Inflammatory macrophage treated with lipopolysaccharide for 4 hours (primary cell): ENCODE measurements at places on chromosomes 6 and 20.

- no peak for DNase-seq
Measured at GRCh38 chr6:62640749-62641148, 354.7 kb upstream of the KHDRBS2 start.

DNA sequence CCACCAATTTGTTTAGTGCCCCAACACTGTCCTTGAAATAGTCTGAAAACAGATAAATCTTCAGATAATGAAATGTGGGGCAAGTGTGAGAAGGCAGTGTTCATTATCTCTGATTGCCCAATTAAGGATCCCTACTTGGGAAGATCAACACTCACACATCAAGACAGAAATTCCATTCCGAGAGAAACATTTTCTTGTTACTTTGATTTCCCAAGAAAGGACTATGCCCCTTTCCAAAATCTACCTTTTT is 16.2 kb downstream of the HMGN4 start:
- DNase-seq: no peak

DNA sequence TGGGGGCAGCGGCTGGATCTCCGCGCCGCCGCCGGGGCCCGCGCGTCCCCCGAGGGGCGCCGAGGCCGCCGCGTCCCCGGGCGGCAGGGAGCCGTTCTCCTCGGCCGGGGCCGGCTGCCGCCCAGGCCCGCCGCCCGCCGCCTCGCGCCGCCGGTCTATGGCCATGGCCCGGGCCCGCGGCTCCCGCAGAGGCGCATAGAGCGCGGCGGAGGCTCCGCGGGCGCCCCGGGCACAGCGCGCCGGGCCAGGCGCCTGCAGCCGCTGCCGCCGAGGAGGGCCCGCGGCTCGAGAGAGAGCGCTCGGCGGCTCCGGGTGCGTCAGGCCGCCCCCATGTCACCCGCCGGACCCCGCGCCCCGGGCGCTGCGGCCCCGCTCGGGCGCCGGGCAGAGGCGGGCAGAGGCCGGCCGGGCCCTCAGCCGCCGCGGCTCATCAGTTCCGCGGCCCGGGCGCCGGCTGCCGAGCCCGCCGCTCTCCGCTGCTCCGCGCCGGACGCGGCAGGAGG is 404 bp downstream of the SLC22A23 start:
- no peak for DNase-seq

GRCh38 chr6:113855500-113856374 is 1.4 kb upstream of the MARCKS start:
- DNase-seq: peak; percentile 40

DNA sequence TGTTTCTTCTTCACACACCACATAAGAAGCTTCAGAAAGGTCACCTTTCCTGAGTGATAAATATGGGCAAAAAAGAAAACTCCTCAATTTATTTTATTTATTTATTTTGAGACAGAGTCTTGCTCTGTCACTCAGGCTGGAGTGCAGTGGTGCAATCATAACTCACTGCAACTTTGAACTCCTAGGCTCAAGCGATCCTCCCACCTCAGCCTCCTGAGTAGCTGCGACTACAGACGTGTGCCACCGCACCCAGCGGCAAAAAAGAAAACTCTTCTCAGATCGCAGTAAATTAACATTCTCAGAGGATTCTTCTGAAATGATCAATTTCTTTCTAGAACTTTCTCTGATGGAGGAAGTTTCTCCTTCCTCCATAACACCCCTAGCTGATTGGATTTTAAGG is 111.2 kb downstream of the TRERF1 start:
- no peak for DNase-seq

GRCh38 chr20:61712688-61713087 is 353.0 kb downstream of the TAF4 start:
- no peak for DNase-seq

DNA sequence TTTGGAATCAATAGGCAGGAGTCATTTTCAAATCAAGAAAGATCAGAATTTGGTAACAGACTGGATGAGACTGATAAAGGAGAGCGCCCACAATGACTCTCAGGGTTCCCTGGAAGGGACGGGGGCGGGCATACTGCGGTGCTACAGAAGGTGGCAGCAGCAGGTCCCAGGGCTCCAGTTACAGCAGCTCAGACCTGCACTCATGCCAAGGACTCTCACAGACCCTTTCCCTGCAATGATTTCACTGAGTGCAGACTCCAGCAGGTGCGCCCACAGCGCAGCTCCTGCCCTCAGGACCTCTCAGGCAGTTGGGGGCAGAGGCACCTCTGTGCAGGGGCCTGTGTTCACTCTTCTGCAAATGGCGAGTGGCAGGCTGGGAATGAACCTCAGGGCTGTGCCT is 359.8 kb downstream of the ZFAND3 start:
- no peak for DNase-seq

DNA sequence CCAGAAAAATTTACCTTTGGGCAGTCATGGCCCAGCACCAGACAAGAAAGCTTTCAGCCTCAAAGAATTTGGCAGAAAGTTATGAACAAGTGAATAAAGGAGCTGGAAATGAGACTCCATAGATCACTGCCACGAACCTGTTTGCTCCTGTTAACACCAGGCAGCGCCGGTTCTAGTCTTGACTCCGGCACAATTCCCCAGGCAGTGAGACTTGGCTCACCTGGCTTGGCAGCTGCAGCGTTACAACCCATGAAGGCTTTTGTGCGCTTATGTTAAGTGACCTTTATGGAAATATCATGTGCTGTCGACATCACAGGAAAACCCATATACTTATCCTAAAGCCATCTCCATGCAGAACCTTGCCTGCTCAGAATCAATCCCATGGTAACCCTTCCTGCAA is 22.2 kb upstream of the FOXC1 start:
- no peak for DNase-seq

DNA sequence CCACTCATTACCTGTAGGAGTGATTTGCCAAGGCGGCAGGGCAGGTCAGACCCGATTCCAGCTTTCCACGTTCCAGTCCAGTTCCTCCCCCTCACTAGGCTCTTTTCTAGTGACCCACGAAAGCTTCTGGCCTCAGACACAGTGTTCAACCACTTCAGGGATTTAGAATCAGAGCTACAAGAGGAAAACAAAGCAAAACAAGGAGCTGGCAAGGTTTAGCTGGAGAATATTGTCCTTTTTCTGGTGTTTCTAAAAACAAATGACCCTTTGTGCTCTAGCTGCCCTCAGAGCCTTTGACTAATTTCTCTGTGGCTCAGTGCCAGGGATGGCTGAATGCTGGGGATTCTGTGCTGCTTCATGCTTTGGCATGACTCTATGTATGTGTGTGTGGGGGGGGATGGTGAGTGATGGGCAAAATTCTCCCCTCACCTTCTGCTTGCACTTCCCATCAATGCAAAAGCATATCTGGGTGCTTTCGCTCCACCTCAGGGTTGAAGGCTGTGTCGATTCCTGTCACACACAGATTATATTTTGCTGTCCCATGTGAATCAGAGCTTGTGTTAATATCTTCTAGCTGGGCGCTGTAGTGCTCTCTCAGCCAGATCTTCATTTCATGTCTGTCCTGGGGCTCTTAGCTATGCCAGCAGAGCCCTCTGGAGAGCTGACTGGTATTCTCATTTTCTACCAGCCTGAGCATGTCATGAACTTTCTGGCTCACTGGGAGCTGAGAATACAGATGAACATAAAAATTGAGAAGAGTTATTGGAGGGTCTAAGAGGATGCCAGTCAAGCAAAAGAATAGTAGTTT is 19.3 kb upstream of the NEDD9 start:
- no peak for DNase-seq

DNA sequence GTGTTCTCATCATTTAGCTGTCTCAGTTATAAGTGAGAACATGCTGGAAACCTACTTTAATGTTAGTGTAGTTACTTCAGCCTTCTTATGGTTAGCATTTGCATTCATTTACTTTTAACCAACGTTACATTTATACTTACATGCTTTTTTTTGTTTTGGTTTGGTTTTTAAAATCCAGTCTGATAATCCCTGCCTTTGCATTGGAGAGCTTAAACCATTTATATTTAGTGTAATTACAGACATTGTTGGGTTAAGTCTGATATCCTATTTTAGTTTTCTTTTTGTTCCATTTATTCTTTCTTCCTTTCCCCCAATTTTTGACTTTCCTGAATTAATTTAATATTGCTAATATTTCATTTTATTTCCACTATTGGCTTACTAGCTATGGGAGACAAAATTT is 70.2 kb downstream of the AIG1 start:
- no peak for DNase-seq

DNA sequence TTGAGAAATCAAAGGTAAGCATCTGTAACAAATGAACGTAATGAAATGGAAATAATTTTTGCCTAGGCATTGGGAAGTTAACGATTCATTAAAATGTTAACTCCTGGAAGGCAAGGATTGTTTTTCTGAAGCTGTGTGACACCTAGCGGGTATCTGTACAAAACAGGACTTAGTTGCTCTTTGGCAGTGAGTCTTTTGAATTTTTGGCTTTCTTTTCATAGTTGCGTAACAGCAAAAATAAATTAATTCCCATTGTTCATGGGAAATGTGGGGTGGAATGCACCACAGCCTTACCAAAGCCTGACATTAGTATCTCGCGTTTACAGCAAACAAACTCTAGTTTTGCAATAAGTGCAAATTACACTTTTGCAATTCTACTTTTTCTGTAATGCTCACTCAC is 92.7 kb upstream of the DTNBP1 start:
- no peak for DNase-seq

DNA sequence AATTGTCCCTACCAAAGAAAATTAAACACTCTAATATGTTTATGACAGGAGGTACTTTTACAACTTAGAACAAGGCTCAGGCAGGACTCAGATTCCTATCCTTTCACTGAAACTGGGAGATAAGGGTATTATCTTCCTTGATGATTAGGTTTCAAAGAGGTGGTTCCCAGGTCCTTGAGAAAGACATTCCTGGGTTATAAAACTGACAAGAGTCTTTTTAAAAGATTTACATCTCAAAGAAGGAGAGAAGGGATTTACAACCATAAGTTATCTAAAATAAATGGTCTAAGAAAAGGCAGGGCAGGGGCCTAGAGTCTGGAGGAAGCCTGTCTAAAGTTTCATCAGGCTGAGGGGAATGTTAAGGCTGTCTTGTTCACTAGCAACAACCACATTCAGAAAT is 1492.5 kb downstream of the HACE1 start:
- DNase-seq: no peak

GRCh38 chr6:136306466-136306865 is 16.8 kb upstream of the BCLAF1 start:
- DNase-seq: no peak

GRCh38 chr20:5626603-5627002 is 123.6 kb upstream of the SHLD1 start:
- no peak for DNase-seq

GRCh38 chr6:113997116-113997515 is 26.2 kb upstream of the HDAC2 start:
- no peak for DNase-seq

- no peak for DNase-seq
Measured at GRCh38 chr6:47919875-47920274, 138.0 kb downstream of the OPN5 start.

- DNase-seq: no peak
Measured at GRCh38 chr6:163148451-163149278, 265.9 kb upstream of the QKI start.
